ENCODE measurements at places on chromosomes 1 and 21.

DNA sequence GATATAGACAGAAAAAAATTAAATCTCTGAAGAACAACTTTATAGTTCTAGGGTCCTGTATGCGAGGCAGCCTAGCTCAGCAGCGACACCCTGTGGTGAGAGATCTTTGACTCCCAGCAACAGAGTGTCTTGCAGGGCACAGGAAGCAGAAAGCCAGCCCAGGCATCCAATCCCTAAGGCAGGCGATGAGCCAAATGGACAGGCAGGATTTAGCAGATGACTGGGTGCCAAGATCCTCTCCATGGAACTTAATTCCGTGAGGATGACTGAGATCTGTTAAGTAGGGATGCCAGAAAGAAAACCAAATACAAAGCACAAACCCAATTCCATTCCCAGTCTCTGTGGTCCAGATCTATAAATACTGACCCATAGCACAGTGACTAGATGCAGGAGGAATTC, 38.8 kb downstream of the HLCS start:
- peak; percentile 80 for DNase-seq

DNA sequence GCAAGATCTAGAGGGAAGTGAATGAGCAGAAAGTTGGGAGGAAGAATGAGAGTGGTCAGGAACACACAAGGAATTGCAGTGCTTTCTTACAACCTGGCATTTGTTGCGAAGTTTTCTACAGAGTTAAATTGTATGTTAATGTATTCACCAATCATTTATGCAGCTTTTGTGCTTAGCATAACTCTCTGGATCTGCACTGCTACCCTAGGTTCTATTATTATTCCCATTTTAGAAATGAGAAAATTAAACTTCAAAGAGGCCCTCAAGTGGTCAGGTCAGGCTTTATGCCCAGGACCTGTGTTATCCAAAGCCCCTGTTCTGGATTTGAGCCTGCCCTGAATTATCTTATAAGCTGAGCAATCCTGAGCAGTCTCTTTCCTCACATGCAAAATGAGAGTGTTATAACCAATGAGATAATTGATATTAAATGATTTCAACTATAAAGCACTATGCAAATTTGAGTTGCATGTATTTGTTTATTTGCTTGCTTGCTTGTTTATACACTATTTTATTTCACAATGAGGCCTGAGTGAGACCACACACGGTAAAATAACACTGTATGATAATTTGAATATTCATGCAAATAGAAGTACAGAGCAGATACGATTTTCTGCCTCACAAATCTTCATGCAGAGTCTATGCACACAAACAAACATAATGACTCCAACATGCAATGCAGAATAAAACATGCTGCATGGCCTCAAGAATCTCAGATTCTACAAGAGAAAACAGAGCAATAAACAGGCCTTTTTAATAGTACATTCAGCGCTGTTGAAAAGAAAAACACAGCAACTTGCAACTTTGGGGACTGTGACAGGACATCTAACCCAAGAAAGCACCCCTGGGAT, 323.0 kb downstream of the PLPP3 start:
- no peak for DNase-seq

DNA sequence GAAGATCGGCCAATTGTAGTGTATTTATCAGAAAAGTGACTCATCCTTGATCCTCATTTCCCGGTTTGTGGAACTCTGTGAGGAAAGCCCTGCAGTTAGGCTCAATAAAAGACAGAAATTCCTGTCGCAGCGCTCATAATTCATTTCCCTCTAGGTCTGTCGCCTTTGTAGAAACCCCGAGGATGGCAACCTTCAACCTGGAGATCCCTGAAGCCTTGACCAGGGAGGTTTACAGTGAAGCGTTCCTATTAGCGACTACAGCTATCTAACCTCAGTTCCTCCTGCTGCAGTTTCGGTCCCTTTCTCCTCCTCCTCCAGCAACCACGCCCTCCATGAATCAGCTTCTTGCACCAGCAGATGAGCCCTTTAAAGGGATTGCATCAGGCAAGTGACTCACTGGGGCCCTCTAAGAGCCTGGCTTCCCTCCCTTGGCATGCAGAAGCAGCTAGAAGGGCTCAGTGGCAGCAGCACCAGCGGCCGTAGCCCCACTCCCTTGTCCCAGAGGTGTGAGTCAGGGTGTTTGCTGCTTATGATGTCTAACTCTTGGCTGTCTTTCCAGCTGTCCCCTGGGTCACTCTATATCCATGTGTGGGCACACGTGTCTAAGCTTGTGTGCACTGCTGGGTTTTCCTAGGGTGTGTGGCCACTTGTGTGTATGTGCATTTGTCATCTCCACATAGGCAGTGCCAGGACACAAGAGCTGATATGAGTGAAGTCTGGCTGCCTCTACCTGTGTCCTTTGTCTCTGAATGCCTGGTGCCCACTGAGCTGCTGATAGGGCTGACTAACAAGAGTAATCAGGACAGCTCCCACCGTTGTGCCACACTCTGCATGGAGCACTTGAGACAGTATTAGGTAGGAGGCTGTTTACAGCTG, 779 bp upstream of the STK40 start:
- peak; percentile 93 for DNase-seq

DNA sequence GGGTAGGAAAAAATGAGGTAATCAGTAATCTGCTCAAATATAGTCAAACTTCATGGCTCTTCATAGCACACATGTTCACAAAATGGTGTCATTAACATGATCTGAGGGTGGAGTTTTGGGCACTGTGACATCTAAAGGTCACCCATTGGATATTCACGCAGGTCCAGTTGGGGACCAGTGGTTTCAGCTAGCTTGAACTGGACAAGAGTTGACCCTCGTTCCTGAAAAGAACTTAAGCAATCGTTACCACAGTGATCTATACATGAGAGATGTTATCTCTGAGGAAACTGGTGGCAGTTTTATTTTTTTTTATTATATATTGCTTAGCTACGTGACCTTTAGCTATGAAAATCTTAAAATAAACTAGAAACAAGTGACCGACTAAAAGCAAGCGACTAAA, 3.0 kb upstream of the OR2C3 start:
- DNase-seq: no peak

- DNase-seq: no peak
These were observed 54.1 kb downstream of the LDLRAD2 start for GRCh38 chr1:21865943-21866706.

GRCh38 chr1:187626056-187626455, 797.3 kb downstream of the PLA2G4A start:
- DNase-seq: no peak

- DNase-seq: no peak
These were observed 58.8 kb downstream of the TOMM20 start for GRCh38 chr1:235069577-235070563.

DNA sequence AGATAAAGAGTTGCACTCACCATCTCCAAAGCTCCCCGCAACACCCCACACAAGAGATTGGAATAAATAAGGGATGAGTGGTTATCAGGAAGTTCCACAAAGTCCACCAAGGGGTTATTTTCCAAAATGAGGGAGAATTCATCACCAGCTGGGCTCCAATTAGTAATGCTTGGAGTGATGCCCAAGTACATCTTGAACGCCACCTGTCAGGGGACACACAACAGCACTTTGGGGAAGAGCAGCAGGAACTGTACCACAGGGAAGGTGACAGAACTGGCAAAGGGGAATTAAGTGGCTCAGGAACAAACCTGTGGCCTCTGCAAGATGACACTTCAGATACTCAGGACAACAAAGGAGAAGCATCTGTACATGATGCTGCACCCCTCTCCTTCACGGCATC, 11.5 kb downstream of the TRAPPC3 start:
- DNase-seq: no peak

- DNase-seq: no peak
These were observed 302.4 kb upstream of the NR5A2 start for GRCh38 chr1:199725002-199725565.

- DNase-seq: no peak
These were observed at the start of gene LCE3D for GRCh38 chr1:152580433-152580832. LCE3D (minus strand) TSS chr1:152580516; CDS start chr1:152579936, 580 bp downstream.

GRCh38 chr1:243433737-243434370, 178.0 kb downstream of the SDCCAG8 start:
- no peak for DNase-seq

GRCh38 chr21:21897275-21897883, 899.2 kb downstream of the NCAM2 start:
- no peak for DNase-seq

- no peak for DNase-seq
These were observed 54.4 kb downstream of the SLC9A1 start for GRCh38 chr1:27100335-27101053.

DNA sequence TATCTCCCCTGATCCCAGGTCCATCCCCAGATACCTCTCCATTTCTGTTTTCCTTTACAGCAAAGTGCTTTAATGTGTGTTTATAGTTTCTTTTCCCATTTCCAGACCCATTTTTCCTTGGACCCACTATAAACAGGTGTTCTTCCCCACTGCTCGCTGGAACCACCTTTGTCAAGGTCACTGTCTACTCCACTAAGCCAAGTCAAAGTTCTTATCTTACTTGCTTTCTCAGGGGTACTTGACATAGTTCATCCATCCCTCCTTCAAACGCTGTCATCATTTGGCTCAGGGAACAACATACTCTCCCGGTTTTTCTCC, 8.3 kb downstream of the SLAMF1 start:
- no peak for DNase-seq

- DNase-seq: no peak
These were observed 3.7 kb downstream of the IFI6 start for GRCh38 chr1:27668121-27668807.

GRCh38 chr1:184189361-184189760, 137.8 kb downstream of the TSEN15 start:
- DNase-seq: no peak

DNA sequence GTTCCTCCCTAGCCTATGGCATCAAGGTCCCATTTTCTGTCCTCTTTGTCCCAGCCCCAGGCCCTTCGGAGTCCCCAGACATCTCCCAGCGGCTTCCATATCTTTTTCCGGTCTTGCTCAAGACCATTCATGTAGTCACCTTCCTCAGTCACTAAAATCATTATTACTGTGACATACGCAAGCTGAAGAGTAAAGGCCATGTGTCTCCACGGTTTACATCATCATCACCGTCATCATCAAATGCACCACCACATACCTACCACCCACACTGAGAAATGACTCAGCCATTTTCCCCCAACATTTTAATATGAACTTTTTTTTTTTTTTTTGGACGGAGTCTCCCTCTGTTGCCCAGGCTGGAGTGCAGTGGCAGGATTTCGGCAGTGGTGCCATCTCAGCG, 43.4 kb downstream of the FHAD1 start:
- peak; percentile 37 for DNase-seq

- no peak for DNase-seq
These were observed 44.7 kb upstream of the VAV3 start for GRCh38 chr1:108009603-108010195.

GRCh38 chr21:45332981-45333582, 45.4 kb upstream of the POFUT2 start:
- no peak for DNase-seq

DNA sequence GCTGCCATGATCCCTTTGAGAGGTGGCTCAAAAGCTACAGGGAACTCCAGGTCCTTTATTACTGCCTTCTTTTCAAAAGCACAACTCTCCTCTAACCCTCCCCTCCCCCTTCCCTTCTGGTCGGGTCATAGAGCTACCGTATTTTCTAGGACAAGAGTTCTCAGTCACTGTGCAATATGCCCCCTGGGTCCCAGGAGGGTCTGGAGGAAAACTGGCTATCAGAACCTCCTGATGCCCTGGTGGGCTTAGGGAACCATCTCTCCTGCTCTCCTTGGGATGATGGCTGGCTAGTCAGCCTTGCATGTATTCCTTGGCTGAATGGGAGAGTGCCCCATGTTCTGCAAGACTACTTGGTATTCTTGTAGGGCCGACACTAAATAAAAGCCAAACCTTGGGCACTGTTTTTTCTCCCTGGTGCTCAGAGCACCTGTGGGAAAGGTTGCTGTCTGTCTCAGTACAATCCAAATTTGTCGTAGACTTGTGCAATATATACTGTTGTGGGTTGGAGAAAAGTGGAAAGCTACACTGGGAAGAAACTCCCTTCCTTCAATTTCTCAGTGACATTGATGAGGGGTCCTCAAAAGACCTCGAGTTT, 3.1 kb downstream of the BTG2 start:
- no peak for DNase-seq

- no peak for DNase-seq
These were observed 28.9 kb upstream of the NFASC start for GRCh38 chr1:204841798-204842197.

DNA sequence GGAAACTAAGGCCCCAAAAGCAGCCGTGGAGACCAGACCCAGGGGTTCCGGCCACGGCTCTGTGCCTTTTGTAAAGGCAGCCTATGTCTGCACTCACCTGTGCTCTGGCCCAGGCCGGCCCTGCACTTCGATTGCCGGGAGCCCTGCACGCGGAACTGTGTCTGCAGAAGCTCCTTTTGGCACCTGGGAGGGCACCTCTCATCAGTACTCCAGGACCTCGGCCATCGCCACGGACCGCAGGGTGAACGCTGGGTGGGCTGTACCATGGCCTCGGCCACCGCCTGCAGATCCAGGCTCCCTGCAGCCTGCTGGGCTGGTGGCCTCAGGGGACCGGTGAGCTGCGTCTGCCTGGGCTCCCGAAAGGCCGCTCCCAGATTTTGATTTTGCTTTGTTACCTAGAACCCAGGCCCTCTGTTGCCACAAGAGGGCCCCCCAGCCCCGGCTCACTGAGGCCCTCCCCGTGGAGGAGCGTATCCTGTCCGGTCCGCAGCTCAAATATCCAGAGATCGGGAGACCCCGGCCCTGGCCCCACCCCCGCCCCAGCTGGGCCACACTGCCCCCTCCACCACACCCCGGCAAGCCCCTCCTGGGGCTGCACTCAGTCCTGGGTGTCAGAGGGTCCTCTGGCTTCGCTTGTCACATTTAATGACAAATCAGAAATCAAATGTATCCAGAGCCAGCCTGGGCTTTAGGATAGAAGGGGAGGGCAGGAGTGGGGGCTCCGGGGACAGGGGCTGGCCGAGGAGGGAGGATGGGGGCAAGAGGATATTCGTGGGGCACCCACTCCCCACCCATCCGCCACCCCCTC, 60.2 kb upstream of the PDE9A start:
- peak; percentile 75 for DNase-seq

DNA sequence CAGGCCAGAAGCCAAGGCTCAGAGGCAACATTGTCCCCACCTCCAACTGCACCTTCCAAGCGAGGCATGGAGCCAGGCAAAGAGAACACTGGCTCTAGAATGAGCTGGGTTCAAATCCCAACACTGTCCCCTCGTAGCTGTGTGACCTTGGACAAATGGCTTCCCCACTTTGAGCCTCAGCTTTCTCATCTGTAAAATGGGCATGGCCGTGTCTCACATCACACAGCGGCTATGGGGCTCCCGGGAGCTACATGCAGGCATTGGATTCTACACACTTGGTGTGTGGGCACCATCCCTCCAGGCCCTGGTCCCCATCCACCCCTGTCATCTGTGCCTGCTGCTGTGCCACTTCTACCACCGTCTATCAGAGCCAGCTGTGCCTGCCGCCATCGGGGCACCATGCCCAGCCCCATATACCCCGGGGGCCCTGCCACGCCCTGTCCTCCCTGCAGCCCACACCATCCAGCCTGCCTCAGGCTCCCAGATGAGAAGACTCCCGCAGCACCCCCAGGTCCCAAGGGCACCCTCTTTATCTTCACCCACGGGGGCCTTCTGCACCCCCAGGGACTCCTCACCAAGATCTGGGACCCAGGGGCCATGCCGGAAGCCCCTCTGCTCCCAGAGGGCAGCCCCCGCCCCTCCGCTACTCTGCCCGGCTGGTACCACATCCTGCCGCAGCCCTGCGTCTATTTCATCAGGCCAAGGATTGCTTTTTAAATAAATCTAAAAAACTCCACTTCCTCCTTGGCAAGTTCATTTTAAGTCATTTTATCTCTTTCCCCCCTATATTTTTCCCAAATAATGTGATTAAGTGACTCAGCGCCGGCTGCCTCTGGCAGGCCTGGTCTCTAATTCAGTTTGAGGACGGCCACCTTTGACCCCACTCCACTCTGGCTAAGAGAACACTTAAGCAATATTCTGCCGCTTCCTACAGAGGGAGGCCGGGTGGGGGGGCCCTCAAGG, 107.8 kb upstream of the TARDBP start:
- DNase-seq: no peak
